ENCODE measurements at places on chromosomes 7 and 10.

GRCh38 chr7:33946094-33946699 lies 40.9 kb downstream of the BMPER start:
- no peak for DNase-seq

DNA sequence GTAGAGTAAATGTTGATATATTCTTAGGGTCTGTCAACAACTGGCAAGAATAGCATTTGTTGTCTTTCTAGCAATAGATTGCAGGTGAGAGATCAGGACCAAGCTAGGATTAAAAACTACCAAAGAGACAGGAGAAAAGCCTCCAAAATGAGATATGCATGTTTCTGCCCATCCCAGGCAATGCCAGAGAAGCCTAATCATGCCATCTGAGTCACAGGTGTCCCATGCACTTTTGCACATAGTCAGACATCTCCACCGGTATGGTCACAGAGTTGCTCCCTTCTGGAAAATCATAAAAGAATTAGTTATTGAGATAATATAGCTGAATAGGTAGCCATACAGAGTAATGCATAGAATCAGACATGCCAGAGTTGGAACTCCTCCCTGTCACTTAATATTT lies 50.6 kb downstream of the PDK4 start:
- DNase-seq, result no peak

DNA sequence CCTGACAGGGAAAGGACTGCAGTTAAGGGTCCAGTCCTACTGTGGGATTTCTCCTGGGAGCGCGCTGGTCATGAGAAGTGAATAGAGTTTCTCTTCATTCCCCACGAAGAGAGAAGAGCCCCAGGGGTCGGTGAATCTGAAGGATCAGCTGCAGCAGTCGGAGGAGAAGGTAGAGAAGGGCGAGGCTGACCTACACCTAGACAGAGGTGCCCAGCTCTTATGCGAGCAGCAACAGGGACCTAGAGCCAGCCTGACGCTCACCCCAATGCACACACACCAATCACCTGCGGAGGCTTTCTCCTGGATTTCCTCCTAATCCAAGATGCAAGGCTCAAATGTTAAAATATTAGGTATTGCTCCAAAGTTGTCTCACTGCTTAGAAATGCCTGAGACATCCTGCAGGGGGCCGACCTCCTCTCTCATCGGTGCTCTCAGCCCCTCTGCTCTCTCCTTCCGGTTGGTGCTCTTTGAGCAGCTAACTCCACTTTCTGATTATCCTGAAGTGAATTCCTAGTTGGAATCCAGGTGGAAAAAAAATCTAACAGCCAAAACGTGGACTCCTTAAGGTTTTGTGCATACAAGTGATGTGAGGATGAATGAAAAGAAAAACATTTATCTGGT lies 176.4 kb downstream of the AHR start:
- DNase-seq, result no peak

GRCh38 chr10:103546401-103546800 lies 52.9 kb downstream of the NEURL1 start:
- no peak for DNase-seq

GRCh38 chr10:105121743-105122142 lies 480.7 kb downstream of the SORCS3 start:
- no peak for DNase-seq

DNA sequence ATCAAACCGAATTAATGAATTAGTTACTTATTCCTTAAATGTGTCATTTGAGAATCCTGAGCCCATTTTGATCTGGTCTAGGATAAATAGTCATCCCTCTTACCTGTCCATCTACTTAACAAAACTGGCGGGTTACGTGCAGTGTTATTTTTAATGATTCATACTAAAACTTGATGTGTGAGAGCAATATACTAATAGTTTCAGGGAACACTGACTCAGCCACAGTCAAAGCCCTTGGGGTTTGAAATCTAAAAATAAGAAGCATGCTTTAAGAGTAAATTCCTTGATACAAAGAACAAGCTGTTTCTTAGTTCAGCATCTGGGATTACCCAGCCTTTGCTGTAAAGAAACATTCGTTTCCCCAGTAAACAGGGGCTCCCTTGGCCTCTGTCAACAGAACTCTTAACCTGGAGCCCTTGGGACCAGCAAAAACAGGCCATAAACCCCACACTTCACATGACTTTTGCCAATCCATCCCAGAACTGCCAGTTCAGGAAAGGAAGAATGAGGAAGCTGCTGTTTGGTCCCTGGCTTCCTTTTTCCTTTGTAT lies 370.6 kb upstream of the IGFBP3 start:
- DNase-seq, result no peak

DNA sequence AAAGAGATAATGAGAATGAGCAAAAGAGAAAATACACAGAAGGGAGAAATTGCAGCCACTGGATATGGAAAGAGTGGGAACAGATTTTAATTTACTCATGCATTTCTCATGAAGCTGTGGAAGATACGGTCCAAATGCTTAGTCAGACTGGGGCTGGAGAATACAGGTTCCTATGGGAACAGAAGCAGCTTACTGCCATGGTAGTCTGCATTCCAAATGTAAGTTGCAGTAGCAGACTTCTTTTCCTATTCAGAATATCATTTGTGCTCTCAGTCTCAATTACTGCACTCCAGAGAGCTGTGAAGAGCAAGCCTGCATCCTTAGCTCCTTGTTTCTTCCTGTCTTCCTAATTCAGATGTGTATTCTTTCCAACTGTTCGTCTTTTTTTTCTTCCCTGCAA lies 190.8 kb upstream of the TMEM196 start:
- DNase-seq, result no peak

DNA sequence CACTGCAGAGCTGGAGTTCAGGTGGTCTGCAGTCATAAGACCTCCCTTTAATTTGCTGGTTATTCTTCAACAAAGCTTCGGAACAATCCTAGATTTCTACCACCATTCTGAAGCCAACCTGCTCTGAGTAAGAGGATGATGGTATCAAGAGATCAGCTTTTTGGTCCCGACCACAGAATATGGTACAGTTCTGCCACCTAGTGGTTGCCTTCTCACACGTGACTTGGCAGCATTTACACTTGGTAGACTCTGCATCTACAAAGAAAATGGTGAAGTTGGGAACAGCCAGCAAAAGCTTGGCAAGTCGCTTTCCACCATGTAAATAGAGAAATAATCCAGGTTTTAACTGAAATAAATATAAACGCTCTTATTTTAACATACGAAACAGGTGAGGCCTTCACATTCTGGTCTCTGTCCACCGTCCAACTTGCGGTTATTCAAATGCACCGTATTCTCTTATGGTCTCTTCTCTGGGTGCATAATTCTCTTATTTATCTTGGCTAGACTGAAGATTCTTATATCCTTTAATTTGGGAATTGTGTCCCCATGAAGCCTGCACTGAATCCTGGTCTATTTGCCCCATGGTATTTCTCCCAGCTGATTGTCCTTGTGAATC lies 173.9 kb upstream of the GRM3 start:
- DNase-seq, result peak; percentile 65

- no peak for DNase-seq
Measured at GRCh38 chr10:79014796-79015195, 54.0 kb upstream of the ZMIZ1 start.

DNA sequence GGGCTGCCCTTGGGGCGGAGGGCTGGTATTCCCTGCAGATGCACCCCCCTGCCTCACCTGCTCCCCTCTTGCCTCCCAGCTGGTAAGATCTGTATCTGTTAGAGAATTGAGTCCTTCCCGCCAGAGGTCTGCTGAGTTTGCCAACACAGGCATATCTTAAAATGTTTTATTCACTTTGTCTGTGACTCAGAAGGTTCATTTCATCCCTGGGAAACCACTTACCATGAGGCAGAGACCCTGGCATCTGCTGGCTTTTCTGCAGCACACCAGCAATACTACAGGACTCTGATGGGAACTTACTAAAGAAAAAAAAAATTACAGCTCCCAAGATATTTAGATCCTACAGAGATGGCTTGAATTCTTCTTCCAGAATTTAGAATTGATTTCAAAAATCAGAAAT lies 131.3 kb downstream of the PLPP4 start:
- DNase-seq, result no peak

DNA sequence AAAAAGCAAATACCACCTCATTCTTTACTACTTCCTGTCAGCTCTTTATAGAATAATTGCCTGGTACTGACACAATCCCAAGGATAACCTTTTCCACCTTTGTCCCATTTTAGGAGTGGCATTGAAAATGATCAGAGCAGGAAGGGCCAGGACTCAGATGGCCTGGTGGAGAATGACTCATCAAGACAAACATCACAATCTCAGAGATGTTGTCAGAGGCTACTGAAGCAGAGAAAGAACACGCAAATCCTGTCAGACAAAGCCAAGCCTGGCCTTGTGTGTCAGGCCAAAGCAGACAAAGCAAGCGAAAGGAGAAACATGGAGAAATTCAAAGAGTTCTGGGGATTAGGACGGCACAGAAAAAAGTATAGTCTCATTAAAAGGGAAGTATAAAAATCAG lies 40.9 kb downstream of the NSUN6 start:
- no peak for DNase-seq

DNA sequence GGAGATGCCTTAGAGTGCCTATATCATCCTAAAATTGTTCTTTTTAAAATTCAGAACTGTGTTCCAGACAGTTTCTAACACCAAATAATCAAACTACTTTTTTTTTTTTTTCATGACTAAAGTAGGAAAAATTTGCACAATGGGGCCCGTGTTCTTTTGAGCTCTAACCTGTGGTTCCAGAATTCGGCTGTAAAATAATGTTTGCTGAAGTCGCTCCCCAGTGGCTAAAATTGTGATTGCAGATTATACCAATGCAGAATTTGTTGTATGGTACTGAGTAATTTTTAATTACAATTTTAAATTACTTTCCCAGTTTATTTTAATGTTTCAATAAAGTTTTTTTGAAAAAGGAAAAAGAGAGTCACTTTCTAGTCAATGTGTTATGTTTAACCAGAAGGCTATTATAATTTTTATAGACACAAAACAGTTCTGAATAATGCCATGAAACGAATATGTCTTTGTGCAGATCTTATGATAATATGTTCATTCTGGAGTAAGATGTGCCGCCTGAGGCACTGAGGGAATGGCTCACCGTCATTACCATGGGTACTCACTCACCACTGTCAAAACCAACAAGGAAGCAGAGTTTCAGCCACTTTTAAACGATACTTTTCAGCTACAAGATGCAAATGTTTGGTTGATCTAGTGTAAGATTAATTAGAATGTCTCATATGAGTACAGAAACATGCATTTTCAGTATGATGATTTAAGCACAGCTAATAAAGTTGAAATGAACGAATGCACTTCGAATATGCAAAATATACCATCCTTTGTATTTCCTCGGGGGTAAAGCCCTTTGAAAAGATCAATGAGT lies 173.6 kb downstream of the PRKCQ start:
- peak; percentile 15 for DNase-seq

DNA sequence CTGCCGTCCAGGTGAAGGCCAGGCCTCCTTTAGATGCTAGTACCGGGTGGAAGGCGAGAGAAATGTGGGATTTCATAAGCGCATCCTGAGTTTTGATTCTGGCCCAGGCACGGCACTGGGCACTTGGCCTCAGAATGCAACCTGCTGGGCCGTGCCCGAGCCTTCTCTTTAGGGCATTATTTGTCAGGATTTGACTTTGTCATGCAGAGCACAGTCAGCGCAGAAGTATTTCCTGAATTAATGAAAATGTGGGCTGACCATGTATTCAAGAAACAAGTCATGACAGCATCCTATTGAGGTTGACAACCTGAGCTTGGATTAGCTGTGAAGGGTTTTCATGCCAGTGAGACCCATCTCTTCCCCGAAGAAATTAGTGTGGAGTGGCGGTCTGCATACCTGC lies 34.4 kb downstream of the RCC1L start:
- no peak for DNase-seq

- DNase-seq, result no peak
Measured at GRCh38 chr10:77827366-77827765, 99.2 kb downstream of the DLG5 start.

DNA sequence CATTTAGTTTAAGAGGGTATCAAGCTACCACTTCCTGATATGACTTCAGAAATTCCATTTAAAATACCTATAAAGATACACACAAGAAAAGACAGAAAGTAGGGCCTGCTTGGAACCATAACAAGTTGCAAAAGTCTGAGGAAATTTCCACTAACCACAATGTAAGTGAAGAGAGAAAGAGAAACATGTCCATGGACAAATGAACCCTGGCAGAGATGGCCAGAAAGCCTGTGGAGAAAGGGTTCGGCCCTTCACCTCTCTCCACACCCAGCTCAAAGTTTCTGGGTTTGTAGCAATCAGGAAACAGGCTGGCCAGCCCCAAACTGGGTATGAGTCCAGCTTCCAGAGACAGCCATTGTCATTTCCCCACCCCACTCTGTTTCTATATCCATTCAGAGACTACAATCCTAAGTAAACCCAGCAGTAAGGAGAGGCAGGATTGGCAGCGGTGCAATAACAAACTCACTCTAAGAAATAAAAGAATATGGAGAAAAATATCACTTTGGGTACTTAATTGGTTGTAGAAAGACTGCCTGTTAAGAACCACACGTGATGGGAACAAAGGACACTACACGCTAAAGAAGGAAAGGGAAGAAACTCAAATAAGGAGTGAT lies 71.1 kb downstream of the STK17A start:
- no peak for DNase-seq

- peak; percentile 40 for DNase-seq
Measured at GRCh38 chr7:93178213-93178612, 30.0 kb upstream of the SAMD9L start.

DNA sequence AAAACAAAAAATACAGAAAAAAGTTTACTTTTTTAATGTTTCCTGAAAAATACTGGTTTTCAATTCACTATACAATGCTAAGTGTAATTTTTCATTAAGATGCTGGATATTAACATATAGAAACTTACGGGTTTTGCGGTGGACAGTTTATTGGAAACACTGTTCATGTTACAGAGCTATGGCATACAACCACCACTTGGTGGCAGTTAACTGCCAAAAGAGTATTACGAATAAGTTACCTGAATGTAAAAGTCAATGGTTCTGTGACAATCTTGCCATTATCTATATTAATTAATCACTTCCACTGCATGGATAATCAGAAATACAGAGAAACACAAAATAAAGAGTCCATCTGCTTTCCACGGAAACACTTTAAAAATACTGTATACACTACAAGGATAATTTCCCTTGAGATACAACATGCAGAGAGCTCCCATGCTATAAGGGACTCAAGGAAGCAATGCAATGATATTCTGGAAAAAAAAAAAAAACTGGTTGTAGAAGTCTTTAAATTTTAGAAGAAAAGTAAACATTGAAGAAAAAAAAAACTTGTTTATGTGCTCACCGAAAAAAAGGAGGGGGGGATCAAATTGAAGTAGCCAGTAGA lies 97.0 kb downstream of the TPK1 start:
- DNase-seq, result peak; percentile 21

GRCh38 chr7:3067193-3067592 lies 23.5 kb upstream of the CARD11 start:
- DNase-seq, result no peak

DNA sequence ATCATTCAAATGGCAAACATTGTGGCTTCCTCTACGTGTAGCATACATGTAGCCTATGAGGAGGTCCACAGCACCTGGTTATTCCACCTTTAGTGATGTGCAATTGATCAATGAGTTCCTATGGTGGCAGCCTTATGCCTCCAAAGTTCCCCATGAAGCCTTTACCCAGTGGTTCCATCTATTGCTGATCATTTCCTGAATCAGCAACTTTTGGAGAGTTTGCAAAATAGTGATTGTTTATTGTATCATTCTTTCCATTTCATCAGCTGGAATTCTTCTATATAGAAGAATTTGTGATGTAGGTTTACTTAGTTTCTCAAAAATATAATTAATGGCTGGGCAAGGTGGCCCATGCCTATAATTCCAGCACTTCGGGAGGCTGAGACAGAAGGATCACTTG lies 380.2 kb upstream of the MKI67 start:
- no peak for DNase-seq
